ENCODE measurements at places on chromosomes 4 and X.

- DNase-seq = no peak
Observed at GRCh38 chr4:5206016-5206790, 154.9 kb downstream of the STK32B start.

- DNase-seq = peak; percentile 33
Observed at GRCh38 chr4:143559757-143560147, 46.2 kb downstream of the SMARCA5 start.

- DNase-seq = no peak
Observed at GRCh38 chrX:39619182-39620009, 478.4 kb downstream of the BCOR start.

DNA sequence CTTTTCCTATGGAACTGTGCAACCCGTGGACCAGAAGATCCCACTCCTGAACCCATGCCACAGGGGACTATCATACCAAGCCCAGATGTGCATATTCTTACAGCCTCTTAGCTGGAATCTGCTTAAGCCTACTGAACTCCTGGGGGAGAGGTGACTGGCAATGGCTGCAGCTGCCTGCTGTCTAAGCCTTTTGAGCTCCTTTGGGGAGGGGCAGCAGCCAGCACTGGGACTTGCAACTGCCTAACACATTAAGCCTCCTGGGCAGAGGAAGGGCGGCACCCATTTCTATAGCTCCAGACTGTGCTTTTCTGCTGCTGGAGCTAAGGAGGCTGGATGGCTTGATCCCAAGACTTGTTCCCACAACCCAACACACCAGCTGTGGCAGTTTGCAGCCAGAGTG lies 117.9 kb upstream of the VEGFC start:
- no peak for DNase-seq

DNA sequence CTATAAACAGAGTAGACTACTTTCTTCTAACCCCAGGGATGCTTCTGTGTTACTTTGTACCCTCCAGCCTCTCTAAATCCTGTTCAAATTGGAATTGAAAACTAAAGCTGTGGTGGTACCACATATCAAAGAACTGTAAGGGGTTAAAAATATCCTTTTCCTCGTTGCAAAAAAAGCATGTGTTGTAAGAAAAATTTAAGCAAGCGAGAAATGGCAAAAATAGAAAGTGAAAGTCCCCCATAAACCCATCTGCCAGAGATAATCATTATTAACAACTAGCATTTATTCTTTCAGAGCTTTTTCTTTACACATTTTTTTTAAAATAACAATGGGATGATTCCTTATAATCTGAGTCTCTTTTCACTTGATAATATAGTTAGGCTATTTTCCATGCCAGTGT lies 40.6 kb downstream of the TMEM164 start:
- no peak for DNase-seq

DNA sequence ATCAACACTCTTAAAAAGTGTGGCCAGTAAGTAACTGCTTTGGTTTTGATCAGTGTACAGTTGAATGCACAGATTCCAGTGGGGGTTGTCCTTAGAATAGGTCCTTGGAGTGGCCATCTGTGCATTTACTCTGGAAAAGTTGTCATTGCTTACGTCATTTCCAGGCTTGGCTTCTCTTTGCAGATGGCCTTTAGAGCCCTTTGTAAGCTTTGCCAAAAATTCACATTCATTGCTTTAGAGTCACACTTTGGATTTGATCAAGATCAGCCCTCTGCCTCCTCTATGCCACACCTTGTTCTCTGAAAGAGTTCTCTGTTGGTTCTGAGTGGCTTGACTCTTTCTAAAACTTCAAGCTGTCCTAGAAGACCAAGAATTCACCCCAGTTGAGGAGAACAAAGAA lies 83.9 kb downstream of the MAMLD1 start:
- DNase-seq = no peak

- DNase-seq = no peak
Observed at GRCh38 chr4:99159699-99160098, 15.6 kb upstream of the ADH4 start.

GRCh38 chr4:52172166-52172565 lies 121.1 kb downstream of the SPATA18 start:
- DNase-seq = no peak

- no peak for DNase-seq
Observed at GRCh38 chr4:25504932-25505636, 128.0 kb downstream of the ANAPC4 start.

GRCh38 chrX:131262200-131262599 lies 26.9 kb downstream of the IGSF1 start:
- no peak for DNase-seq

DNA sequence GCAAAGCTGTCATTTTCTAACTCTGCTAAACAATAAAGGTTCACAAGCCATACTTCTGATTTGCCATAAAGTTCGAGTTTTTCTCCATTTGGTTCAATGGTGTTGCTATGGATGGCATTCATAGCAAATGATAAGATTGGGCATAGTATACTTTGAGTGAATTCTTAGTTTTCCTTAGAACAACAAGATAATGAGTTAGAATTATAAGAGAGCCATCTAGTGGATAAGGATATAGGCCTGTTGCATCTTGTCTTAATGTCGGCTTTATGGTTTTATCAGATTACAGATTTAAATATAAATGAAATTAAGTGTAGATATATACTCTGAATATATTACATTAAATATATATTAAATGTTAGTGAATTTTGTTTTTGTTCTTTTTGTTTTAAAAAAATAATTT lies 644.6 kb downstream of the IL1RAPL1 start:
- no peak for DNase-seq

GRCh38 chr4:121773883-121774282 lies 8.9 kb upstream of the SMIM43 start:
- no peak for DNase-seq

GRCh38 chr4:27308379-27308778 lies 447.7 kb downstream of the STIM2 start:
- DNase-seq = no peak

- no peak for DNase-seq
Observed at GRCh38 chrX:24002167-24002566, 24.8 kb downstream of the KLHL15 start.

DNA sequence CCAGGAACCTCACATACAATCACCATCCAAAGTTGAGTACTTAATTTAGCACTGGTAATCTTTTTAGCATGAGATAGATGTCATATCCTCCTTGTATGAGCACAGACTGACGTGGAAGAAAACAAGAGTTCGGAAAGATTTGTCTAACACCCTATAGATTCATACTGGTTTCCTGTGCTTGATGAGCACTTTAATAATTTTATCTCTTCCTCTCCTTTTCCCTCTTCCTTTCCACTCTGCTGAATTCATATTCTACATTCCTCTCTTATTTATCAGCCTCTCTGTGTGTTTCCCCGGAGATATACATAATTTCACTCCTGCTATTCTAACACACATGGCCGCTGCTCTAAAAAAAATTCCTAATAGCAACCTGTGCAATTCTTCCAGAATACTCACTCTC lies 273.9 kb downstream of the AFF2 start:
- no peak for DNase-seq

GRCh38 chr4:86326400-86326799 lies 33.5 kb downstream of the MAPK10 start:
- no peak for DNase-seq

GRCh38 chrX:105101378-105101777 lies 119.1 kb downstream of the TEX13A start:
- DNase-seq = no peak

DNA sequence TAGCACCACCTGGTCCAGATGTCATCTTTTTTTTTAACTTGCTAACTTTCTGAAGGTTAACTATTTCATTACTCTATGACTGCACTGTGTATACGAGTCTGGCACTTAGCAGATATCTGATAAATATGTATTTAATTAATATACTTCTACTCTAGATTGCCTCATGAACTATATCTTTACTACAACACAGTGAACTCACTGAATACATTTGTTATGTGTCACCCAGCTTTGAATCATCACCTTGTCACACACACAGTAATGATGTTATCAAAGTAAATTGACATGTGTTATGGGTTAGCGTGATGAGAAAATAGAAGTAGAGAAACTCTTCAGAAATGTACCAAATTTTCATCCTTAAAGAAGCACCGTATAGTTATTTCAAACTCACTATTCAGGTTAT lies 419.3 kb upstream of the ADGRL3 start:
- DNase-seq = no peak

- no peak for DNase-seq
Observed at GRCh38 chrX:153727123-153727931, 2.7 kb downstream of the ABCD1 start.

- DNase-seq = no peak
Observed at GRCh38 chr4:164441109-164441508, 312.8 kb upstream of the SMIM31 start.

- no peak for DNase-seq
Observed at GRCh38 chrX:44536198-44536597, 6.5 kb downstream of the FUNDC1 start.

GRCh38 chr4:179447308-179447707 lies 2005.1 kb upstream of the AGA start:
- DNase-seq = no peak

GRCh38 chr4:69829678-69830077 lies 30.3 kb downstream of the SULT1E1 start:
- no peak for DNase-seq

DNA sequence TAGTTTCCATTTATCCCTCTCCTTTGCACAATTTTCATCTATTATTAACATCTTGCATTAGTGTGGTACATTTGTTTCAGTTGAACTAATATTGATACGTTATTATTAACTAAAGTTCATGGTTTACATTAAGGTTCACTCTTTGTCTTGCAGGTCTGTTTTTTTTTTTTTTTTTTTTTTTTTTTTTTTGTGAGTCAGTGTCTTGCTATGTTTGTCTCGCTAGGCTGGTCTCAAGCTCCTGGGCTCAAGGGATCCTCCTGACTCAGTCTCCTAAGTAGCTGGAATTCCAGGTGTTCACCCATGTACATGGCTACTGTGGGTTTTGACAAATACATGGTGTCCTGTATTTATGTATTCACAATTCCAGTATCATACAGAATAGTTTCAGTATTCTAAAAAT lies 6.8 kb downstream of the TBC1D19 start:
- DNase-seq = no peak

DNA sequence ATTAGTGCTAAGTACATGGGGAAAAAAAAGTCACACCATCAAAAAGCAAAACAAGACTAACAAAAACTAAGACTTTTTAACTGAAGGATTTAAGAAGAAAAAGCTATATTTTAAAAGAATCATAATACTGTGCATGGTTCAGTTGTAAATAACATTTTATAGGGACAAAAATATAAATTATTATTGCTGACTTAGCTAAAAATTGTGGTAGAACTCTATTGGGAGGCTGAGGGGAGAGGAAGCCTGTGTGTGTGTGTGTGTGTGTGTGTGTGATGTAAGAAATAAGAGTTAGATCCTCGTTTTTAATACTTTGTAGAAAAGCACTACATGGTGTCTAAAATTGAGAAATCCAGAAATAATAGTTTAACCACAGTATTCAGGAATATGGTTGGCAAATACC lies 1950.9 kb upstream of the TENM3 start:
- DNase-seq = no peak

GRCh38 chr4:148023512-148024181 lies 291.8 kb downstream of the ARHGAP10 start:
- DNase-seq = no peak

GRCh38 chr4:185881430-185881829 lies 69.4 kb upstream of the SORBS2 start:
- no peak for DNase-seq

GRCh38 chr4:1245481-1246051 lies 3.4 kb downstream of the CTBP1 start:
- no peak for DNase-seq

DNA sequence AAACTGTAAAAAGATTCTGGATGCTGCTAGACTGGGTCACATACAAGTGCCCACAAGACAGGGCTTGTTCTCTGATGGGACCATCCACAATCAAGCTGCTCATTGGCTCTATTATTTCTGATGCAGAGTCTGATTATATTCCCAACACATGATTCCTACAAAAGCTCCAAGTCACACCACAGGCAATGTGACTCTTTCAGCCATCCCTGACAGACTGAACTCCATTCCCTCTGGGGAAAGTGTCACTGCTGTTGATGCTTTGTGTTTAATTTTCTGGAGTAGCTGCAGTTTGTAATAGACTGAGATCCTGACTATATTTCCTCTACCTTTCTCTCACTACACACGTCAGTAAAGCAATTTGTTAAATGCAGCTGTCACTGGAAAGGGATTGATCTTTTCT lies 55.4 kb upstream of the BCLAF3 start:
- DNase-seq = no peak

DNA sequence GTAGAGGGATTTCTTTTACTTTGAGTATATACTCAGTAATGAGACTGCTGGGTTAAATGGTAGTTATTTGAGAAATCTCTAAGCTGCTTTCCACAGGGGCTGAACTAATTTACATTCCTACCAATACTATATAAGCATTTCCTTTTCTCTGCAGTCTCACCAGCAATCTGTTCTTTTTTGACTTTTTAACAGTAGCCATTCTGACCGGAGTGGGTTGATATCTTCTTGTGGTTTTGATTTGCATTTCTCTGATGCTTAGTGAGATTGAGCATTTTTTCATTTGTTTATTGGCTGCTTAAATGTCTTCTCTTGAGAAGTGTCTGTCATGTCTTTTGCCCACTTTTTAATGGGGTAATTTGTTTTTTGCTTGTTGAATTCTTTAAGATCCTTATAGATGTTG lies 43.3 kb downstream of the SPCS3 start:
- DNase-seq = no peak

DNA sequence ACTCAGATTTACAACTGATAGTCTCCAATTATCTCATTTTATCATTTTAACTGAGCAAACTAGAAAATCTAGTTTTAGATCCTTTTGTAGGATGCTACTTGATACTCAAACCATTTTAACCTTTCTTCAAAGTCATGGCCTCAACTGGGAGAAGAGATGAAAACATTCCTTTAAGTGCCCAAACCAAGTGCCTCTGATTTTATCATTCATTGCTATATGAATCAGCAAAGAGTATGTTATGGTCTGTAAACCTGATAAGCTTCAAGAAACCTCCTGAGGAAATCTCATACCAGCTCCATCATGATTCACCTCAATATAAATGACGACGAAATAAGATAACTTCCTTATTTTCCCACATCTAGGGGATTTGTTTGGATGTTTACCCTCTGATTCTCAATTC lies 119.9 kb downstream of the FAM13A start:
- DNase-seq = no peak

Data from activated CD8-positive, alpha-beta memory T cell treated with anti-CD3 and anti-CD28 coated beads, Interleukin-2, amount 50 U/mL, for 4 hours (primary cell).